Airway epithelial cell (primary cell): ENCODE measurements at places on chromosomes 2 and 18. TPM values are rescaled to one million over a fixed set of nuclear protein-coding genes. Genes with fewer than 3 reads are reported as not detected.

Gene LPIN2
- total RNA-seq = 3.6 and 4.4 TPM in 2 replicates

Gene MBOAT2
- 37.7 and 99.3 TPM in 2 replicates for total RNA-seq

Gene SERPINB11
- 0.05 and 0.35 TPM in 2 replicates for total RNA-seq

Gene FNDC4
- 9.7 and 12.5 TPM in 2 replicates for total RNA-seq

Gene CXCR4
- total RNA-seq = not detected in 2 replicates

Gene COL5A2
- 33.1 and 34.4 TPM in 2 replicates for total RNA-seq

Gene GTF3C2
- 38.6 and 48.0 TPM in 2 replicates for total RNA-seq

Gene LRP2
- not detected in 2 replicates for total RNA-seq
